ENCODE measurements at places on chromosomes 11 and 22.

DNA sequence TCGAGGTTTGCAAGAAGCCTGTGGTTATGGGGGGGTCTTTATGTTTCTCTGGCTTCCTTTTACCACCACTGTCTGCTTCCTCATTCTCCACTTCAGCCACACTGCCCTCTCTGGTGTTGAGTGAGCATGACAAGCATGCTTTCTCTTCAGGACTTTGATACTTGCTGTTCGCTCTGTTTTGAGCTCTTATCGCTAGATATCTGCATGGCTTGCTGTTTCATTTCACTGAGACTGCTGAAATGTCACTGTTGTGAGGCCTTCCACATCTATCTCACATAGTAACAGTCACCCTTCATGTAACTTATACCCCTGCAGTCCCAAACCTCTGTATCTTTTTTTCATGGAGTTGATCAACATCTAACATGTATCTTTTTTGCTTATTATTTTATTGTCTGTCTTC, 59.8 kb downstream of the TMEM135 start:
- DNase-seq, result no peak

- no peak for DNase-seq
Observed at GRCh38 chr22:49976439-49977175, 16.0 kb downstream of the PIM3 start.

DNA sequence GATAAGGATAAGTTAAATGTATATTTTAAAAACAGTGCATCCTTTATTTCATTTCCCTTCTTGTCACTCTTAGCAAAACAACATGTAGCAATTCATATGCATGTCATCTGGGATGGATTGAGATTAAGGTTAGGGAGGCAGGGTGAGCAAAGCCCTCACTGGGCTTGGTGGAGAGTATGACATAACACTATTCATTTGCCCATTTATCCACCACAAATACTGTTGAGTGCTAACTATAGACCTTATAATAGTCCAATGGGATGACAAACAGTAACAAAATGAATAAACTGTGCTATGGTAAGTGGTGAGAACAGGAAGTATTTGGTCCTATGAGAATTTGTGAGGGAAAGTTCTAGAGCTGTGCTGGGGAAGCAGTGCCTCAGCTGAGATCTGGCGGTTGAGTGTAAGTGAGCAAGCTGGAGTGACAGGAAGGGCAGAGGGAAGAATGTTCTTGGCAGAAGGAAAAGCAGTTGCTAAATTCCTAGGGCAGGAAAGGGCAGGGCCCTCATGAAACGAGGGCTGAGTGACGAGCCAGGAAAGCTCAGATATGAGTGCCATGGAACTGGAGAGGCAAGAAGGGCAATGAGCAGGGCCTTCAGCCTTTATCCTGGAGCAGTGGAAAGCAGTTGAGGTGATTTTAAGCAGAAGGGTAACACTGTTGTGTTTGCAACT, 6.7 kb downstream of the HSD17B12 start:
- no peak for DNase-seq

- DNase-seq, result no peak
Observed at GRCh38 chr22:19545935-19546207, 21.7 kb upstream of the CLDN5 start.

DNA sequence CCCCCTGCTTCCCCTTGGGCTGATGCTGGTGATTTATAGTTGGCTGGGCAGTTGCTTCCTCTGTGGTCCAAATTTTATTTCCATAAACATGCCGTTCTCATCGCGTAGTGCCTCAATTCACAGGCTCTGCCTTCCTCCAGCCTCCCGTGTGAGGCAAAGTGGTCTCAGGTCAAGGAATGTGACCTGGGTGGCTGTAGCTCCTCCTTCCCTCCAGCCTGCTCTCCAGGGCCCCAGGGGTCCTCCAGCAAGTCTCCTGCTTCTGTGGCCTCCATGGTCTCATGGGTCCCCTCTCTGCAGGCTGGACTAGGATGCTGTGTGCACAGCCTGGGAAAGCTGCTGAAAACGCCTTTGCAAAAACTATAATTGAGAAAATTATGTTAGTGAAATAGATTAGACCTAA, 694.1 kb downstream of the BRD1 start:
- DNase-seq, result no peak

DNA sequence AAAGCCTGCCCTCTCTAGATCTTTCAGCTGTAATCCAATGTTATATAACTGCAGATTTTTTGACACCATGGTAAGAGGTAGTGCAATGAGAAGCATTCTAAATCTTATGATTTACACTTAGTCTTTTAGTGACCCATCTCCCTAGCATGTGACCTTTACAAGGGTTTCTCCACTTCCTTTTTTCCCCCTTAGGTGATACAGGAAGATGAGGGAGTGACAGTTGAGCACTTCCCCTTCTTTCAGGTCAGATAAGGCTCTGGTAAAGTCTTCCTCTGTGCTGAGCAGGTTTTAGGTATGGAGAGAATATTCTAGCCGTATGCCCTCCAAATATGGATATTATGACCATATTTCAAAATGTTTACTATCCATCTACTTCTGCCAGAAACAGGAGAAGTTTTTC, 753.6 kb downstream of the JRKL start:
- no peak for DNase-seq

DNA sequence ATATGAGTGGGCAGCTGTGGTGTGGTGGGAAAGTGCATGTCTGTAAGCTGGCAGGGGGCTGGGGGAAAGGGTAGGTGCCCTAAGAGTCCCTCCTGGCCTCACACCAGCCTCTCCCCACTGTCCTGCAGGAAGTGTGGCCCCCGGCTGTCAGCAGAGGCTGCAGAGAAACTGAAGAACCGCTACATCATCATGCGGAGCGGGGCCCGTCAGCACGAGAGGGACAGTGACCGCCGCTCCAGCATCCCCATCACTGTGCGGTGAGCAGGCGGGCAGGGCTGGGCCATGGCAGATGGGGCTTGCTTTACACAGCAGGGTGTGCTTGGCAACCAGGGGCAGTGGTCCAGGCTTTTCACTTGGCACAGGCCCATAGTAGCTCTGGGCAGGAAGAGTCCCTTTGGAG, 19.8 kb downstream of the MCM5 start:
- no peak for DNase-seq

GRCh38 chr22:30270832-30271231, 4.2 kb upstream of the OSM start:
- DNase-seq, result no peak

Measured in T follicular helper cell (primary cell).